ENCODE measurements at places on chromosomes 2 and 18.

DNA sequence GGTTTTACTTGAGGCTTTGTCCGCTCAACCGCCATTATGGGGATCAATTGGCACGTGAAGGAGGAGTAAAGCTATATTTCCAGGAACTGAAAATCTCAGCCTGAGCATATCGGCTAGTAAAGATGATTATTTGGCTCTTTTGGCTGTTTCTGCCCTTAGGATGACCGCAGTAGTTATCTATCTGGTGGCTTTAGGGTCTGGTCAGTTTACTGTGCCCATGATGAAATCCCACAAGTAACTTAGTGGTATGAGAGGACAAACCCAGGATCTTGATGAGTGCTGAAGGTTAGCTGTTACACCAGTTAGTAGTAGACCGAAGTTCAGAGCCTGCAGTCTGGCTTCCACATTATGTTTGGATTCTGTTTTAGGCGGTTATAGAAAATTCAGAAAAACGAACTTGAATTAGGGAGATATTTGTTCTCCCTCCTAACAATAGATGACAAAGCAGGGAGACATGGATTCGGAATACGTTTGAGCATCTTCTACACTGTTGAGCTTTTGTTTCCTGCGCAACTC, 1.2 kb downstream of the MAT2A start:
- DNase-seq: no peak

GRCh38 chr2:96103761-96104486, 12.4 kb downstream of the ADRA2B start:
- no peak for DNase-seq

GRCh38 chr2:105521616-105522015, 122.8 kb upstream of the FHL2 start:
- DNase-seq: no peak

DNA sequence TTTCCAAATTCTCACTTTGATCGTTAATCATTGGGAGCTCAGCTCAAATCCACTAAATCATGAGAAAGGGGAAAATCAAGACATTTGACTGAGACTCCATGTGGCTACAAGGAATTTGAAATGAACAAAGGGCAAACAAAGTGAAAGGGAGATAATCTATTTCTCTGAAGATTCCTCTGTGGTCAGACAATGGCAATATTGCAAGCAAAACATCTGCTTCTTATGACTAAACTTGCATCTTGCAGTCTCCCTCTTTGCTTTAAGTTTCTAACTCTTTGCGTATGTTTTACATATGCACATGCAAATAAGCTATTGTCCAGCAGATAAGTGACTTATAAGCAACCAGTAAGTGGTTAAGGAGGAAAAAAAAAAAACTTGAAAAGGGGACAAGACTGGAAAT, 299.1 kb upstream of the NXPH2 start:
- DNase-seq: no peak

DNA sequence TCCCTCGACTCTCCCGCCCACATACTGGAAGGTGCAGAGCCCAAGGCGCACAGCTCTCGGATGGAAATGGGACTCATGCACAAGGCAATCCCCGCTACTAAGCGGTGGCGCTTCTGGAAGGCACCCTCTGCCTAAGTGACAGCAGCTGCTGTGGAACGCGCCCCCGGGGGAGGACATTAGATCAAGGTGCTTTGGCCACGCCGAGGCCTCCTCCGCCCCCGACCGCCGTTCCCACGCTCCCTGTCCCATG, 202 bp downstream of the MCEE start:
- DNase-seq: no peak

DNA sequence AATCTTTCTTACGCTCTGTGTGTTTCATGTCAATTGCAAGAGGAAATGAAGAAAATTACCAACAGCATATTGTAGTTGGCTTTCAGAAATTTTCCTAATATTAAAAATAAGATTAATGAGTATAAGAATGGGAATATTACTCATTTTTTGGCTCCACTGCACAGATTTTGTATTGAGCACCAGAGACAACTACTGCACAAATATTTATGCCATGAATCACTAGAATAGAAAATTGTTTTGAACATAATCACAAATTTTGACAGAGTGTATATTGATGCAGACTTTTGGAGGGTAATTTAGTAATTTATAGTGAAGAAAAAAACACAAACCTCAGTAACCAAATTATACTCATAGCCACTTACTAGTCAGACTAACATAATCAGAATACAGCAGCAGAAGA, 118.3 kb downstream of the DOK6 start:
- DNase-seq: peak; percentile 8

- DNase-seq: no peak
These were observed 7.8 kb upstream of the RAB12 start for GRCh38 chr18:8601277-8602032.

GRCh38 chr2:20421988-20422370, 24.9 kb upstream of the RHOB start:
- DNase-seq: no peak

DNA sequence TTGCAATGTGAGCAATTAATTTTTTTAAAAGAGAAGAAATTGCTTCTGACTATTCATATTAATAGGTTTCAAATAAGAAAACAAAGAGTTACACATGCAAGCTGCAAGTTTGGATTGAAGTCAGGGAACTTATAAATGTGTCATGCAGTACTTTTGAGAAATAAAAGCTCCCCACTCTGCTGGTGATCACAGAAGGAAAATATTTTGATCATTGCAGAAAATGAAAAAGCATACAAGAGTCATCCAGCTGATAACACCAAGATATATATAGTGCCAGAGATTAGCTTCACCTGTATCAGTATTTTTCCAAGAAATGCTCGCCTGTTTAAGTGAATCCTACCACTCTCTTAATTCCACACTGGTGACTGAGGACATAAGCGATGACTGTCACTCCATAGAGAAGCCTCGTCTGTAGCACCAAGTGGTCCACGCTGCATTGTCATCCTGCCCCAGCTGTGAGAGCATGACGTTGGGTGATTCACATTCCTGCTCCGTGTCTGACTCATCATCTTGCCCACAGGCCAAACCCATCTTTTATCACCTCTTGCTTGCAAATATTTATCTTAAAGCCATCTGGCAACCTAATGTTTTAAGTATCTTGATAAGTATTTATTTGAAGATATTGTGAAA, 178.0 kb downstream of the ASXL3 start:
- DNase-seq: peak; percentile 67

GRCh38 chr2:72993147-72993932, 76.0 kb downstream of the EMX1 start:
- DNase-seq: peak; percentile 40

DNA sequence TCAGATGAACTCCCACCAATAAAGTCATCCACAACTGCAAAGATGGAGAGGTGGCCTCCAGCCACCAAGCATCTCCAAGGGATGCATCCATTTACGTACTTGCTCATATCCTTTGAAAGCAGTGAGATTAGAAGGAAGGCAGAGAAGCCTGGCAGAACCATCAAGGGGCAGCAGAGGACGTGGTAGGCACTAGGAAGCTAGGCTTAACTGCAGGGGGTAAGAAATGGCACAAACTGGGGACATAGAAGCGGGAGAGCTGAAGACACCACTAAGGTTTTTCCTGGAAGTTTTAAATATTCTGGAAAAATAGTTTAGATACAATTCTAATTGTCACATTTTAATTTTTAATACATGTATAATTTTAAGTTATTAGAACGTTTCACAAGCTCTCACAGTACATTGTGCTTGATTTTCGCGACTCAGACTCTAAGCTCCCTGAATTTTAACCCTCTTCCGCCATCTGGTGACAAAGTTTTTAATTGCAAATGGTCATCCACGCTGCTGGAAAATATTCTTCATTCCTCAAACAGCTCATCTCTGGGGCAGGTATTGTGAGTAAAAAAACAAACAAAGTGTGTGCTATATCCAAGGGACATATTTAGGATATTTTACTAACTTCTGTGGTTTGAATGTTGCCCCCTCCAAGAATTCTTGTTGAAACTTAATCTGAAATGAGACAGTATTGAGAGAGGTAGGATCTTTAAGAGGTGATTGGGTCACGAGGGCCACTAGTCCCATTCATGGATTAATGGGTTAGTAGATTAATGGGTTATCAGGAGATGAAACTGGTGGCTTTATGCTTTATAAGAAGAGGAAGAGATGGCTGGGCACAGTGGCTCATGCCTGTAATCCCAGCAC, 1.6 kb upstream of the PSTPIP2 start:
- peak; percentile 67 for DNase-seq

GRCh38 chr2:238834982-238835381, 12.9 kb upstream of the TWIST2 start:
- no peak for DNase-seq

- no peak for DNase-seq
These were observed 2.3 kb downstream of the PSMD1 start for GRCh38 chr2:231058761-231059550.

GRCh38 chr2:29241341-29241740, 126.1 kb downstream of the CLIP4 start:
- no peak for DNase-seq

- no peak for DNase-seq
These were observed 10.1 kb downstream of the NTSR2 start for GRCh38 chr2:11659851-11660250.

DNA sequence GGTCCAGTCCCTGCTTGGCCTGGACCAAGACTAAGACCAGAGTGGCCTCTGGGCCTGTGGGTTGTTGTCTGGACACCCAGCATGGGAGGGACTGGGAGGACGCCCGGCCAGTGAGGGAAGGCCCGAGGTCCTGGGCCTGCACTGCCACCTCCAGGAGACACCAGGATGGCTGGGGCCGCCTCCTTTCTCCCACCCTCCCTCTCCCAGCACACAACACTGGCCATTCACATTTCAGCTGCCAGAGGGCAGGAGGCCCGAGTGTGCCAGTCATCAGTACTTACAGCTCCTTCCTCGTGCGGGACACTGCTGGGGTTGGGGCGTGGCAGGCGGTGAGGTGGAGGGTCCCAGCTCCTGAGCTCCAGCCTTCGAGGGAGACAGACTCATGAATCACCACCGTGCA, 133.5 kb downstream of the ASB1 start:
- DNase-seq: no peak

GRCh38 chr2:26605195-26605998, 35.8 kb downstream of the CIB4 start:
- peak; percentile 27 for DNase-seq

GRCh38 chr18:51897884-51898283, 442.1 kb upstream of the DCC start:
- DNase-seq: no peak

- DNase-seq: peak; percentile 20
These were observed 878.8 kb downstream of the TSN start for GRCh38 chr2:122634256-122634655.

- no peak for DNase-seq
These were observed 219.6 kb upstream of the ID2 start for GRCh38 chr2:8462280-8462679.

DNA sequence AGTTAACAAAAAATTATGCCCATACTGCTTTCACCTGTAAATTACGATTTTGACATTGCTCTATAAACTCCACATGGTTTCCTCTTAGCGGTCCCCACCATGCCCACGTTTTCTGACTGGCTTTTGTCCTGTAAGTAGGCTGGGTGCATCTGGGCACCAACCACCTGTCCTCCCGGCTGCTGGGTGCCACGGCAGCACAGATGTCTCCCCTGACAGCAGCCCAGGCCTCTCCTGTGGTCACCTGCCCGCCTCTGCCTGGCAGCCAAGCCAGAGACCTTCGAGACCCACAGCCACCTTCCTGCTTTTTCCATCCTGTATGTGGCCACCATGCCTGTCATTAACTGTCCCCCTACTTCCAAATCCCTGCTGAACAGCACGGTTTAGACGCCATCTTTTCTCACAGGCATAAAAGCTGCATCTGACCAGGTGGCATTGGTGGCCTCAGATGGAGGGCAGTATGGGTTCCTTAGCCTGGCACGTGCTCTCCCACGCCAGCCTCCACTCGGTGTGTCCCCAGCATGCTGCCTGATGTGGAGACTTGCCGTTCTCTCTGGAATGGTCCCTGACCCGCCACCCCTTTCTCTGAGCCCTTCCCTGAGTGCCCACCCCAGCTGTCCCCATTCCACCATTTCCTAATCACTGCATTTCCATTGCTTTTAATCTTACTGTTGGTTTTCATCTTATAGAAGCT, 18.9 kb downstream of the SNORC start:
- DNase-seq: no peak

DNA sequence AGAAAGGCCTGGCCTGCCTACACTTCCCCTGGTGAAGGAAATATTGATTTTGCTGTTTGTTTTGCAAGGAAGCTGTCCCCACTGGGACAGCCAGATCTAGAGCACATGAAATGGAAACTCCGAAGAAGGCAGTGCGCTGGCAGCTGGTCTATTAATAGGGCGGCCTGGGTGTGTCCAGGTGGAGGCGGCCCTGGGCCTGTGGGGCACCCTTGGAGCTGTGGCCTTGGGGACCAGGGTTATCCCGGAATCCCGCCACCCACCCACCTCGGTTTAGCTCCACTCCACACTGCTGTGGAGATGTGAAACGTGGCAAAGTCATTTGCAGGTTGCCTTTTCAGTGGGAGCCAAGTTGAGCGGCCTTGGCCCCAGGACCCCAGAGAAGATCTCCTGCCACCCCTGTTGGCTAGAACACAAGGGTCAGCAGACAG, 204.3 kb downstream of the KLHL29 start:
- no peak for DNase-seq

DNA sequence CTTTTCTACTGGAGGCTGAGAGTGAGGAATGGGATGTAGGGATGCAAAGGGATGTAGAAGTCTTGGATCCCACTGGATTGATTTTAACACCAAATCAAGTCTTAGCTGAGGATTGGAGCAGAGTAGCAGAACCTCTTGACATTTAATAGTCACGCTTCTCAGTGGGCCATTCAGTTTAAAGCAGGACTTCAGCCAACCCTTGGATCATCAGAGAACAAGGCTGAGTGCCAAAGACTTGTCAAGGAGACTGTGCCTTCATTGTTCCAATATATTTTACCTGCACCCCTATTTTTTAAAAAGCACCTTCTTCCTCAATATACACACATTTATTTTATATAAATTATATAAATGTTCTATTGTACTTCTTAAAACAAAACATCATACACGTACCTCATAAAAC, 242.4 kb upstream of the ST6GAL2 start:
- no peak for DNase-seq

DNA sequence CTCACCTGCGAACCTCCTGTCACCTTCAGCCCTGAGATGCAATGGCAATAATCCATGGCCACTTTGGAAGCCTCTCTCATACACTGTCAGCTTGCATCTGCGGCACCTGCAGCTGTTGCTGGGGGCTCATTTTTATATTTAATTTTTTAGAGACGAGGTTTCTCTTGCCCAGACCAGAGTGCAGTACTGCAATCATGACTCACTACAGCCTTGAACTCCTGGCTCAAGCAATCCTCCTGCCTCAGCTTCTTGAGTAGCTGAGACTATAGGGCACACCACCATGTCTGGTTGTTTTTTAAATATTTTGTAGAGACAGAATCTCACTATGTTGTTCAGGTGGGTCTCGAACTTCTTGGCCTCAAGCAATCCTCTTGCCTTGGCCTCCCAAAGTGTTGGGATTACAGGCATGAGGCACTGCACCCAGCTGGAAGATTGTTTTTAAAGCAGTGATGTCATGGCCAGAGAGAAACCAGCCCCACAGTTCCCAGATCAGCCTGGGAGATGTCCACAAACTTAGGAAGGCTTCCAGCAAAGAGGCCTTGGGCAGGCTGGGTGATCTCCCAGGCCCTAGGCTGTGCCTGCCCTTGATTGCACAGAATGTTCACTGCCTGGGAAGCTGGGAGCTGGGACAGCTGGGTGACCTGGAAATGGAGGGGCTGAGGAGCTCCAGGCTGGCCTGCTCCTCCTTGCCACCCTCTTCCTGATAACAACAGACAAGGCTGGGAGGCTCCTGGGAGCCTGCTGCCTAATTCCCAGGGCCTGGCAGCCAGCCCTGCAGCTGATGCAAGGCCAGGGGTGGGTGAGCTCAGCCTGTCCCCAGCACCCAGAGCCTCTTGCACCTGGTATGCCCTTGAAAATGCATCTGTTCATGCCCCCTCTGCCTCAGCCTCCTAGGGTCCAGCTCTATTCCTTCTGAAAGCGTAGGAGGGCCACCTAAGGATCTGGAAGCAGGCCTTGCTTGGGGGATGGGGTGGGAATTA, 27.1 kb downstream of the SH2D6 start:
- DNase-seq: no peak
